ENCODE measurements at places on chromosomes 11 and 22.

DNA sequence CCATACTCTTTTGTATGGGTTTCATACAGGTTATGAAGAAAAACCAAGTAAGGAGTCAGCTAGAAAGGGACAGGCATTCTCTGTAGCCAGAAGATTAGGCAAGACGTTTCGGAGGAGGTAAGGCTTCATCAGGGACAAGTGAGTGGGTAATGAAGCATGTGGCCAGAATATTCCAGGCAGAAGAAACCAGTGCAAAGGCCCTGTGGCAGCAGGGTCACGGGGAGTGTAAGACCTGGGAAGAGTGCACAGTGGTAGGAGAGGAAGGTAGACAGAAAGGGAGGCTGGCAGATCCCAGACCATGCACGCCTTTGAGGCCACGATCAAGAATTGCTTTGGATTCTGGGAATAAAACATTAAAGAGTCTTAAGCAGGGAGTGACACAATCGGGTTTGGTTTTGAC lies 177.6 kb downstream of the MIAT start:
- DNase-seq = no peak

DNA sequence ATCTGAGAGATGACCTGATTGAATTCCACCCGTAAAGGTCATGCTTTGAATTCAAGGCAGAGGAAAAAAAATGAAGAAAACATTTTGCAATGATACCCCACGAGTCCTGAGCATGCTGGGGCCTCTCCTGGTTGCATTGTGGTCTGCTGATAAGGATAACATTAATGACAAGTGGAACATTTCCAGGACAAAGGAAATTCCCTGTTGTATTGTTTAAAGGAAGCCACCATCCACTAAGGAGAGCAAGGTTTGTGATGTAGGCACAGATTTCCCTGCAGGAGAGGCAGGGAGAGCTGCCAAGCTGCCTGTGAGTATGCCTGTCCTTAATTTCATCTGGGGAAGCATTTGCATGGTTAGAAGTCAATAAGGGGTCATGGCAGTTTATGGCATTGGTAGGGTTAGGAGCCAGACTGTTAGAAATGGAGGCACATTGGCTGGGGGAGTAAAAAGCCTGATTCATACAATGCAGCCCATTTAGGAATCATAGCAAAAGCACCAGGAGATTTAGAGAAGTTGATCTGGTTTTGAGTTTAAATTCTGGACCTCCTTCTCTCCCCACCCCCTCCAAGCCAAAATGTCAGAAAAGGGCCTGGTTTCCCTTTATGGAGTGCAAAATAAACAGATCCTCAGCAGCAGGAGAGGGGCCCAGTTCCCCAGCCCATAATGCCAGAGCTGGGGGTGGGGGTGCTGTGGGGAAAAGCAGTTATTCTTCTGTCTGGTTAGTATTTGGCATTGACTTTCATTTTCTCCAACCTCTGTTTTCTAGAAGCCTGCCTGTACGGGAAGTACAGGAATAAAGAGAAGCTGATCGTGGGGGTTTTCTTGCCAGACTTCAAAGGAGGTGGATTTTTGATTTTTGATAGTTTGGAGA lies 22.1 kb downstream of the FLI1 start:
- DNase-seq = no peak

DNA sequence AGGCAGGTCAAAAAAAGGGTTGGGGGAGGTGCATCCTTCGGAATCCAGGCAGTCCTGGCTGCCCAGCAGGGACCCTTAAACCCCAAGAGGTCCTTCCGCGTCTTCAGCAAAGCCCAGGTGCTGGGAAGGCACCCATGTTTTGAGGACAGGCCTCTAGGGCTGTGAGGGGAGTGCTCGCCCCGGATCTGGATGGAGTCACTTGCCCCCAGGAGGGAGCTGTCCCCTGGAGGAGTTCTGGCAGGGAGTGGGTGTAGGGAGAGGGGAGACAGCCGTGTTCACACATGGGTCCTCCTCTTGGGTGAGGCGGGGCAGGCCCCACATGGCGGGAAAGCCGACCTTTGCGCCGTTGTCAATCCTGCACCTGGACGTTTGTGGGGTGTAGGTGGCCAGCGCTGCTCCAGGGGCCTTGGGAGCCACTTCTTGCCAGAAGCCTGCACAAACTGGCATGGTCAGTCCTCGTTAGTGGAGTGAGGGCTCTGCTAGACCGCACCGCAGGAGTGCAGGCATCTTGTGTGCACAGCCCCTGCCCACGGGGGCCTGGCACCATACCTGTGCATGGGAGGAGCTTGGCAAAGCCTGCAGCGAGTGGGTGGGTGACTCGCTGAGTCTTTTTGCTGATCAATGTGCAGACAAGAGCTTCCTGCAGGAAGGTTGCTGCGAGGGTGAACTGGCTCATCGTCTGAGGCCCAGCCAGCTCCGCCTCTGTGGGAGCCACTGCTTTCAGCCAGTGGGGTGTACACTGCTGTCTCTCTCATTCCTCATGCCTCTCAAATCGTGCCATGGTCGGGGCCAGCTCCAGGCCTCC lies 16.0 kb downstream of the PPIL2 start:
- DNase-seq = no peak

GRCh38 chr11:16911186-16911585 lies 103.0 kb downstream of the PLEKHA7 start:
- no peak for DNase-seq

- no peak for DNase-seq
These were observed 7.3 kb upstream of the OR52W1 start for GRCh38 chr11:6191742-6192141.

GRCh38 chr22:47734511-47734910 lies 972.1 kb downstream of the TBC1D22A start:
- no peak for DNase-seq

DNA sequence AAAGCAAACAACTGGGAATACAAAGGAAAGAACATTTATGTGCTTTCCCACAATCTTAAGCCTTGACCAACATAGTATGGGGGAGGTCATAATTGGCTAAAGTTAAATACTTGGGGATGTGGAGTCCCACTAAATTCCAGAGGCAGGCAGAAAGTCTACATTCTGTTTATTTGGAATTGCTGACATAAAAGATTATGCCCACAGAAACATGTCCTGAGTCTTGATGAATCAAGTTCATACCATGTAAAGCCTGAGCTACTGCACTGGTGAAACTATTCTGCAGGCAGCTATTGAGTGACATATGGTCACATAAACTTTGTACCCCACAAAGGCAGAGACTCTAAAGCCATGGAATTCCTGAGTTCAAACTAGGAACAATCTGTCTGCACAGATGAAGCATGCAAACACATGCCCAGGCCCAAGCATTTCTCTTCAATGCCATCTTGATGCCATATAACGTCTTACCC lies 69.9 kb upstream of the CHRM4 start:
- DNase-seq = no peak

- no peak for DNase-seq
These were observed 27.5 kb downstream of the CHEK2 start for GRCh38 chr22:28714043-28714628.

DNA sequence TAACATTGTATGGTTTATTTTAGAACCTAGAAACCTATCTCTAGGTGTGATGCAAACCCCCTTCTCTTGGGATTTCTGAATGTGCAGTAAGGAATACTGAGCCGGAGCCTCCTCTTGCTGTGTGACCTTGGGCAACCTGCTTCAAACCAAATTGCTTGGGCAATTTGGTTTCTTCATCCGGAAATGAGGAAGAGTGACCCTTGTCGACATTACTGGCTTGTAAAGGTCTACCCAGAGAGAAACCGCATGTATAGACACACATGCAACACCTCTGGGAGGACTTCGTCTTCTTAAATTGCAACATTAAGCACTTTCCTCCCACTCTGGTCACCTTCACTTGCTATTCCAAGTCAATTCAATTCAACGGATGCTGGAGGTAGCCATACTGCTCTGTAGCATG lies 19.6 kb upstream of the TP53I11 start:
- DNase-seq = no peak

DNA sequence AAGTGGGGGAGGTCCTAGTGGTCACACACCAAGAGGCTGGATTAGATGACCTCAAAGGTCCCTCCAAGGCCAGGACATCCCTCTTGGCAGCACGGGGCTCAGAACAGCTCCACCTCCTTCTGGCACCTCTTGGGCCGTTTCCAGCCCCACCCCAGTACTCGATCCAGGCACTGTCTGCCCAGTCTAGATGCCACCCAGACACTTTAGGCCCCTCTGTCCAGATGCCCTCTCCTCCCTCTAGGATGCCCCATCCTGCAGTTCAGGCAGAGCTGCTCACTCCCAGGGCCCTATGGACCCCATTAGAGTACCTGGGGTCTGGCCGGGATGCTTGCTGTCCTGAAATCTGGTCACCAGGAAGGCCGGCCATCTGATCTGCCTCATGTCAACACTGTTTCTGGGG lies 34.7 kb upstream of the PRR5 start:
- no peak for DNase-seq
